HuH-7.5 (cell line): ENCODE measurements at places on chromosomes 16 and 17.

DNA sequence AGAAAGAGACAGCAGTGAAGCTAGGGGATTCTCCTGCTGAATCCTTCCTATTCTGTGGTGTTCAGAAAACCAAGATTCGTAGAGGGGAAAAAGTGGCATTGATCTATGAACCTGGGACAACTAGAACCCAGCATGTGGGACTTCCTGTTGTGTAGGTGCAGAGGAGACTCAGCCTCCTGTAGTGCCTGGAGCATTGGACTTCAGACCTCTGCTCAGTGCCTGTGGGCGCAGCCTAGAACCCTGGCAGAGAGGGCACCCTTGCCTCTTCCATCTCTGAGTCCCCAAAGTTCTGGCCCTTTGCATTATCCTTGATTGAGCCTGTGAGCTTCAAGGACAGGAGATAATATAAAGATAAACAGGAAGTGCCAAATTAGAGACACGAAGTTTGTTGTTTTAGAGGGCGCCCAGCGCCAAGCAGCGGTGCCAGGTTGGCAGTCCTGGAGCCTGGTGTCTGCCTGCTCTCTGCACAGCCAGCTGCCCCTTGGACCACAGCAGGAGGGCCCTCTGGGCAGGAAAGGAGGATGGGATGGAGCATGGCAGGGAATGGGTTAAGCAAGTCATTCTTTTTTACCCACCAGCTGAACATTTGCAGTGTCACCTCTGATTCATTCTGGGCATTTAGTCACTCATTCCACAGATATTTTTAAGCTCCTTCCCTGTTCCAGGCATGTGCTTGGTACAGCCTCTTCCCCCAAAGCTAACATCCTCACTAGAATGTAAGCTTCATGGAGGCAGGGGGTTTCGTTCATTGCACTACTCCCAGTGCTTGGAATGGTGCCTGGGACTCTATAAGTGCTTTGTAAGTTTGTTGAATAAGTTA lies 11.9 kb upstream of the SP6 start:
- no peak for DNase-seq

DNA sequence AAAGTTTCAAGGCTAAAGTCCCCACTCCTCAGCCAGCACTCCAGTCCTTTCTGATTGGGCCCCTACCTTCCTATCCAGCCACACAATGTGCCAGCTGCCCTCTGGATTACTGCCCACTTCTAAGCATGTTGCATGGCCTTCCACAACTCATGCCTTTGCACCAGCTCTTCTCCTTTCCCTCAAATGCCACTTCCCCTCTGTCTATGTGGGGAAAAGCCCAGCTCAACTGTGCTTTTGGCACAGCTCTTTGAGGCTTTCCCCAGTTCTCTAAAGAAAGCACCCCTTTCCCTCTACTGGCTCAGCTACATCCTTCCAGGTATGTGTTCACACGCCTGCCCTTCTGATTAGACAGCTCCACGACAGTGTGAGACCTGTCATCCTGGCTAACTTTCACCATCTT lies 18.5 kb downstream of the GTF3C1 start:
- DNase-seq: no peak

- no peak for DNase-seq
These were observed 61.3 kb downstream of the NKD1 start for GRCh38 chr16:50609471-50609870.

DNA sequence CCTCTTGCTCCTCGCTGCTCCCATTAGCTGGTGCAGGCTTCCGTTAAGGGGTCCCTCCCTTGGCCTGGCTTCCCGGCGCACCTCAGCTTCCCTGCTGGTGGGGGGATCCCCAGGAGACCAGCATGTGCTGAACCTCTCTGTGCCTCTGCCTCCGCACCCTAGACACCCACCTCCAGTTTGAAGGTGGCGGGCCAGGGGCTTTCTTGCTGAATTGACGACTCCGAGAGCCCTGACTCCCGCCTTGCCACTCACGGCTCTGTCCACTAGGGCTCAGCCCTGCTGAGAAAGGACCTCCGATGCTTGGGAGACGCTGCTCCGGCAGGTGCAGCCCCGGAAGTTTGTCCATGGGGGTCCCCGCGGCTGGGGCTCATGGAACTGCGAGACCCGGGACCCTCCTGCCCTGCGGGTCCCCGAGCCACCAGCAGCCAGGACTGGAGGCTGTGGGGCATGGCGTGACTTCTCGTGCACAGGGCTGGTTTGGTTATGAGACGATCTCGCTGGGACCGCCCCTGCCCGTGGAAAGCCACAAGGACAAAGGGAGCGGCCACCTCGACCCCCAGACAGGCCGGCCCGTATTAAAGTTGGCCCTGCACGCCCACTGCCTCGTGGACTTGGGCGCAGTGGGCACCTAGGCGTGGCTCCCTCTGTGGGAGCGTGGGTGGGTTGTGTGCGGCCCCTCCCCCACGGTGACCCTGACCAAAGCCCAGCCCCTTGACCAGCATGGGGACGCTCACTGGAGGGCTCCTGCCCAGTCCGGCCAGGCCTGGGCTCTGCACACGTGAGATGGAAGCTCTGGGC lies 8.1 kb downstream of the CHMP6 start:
- no peak for DNase-seq

DNA sequence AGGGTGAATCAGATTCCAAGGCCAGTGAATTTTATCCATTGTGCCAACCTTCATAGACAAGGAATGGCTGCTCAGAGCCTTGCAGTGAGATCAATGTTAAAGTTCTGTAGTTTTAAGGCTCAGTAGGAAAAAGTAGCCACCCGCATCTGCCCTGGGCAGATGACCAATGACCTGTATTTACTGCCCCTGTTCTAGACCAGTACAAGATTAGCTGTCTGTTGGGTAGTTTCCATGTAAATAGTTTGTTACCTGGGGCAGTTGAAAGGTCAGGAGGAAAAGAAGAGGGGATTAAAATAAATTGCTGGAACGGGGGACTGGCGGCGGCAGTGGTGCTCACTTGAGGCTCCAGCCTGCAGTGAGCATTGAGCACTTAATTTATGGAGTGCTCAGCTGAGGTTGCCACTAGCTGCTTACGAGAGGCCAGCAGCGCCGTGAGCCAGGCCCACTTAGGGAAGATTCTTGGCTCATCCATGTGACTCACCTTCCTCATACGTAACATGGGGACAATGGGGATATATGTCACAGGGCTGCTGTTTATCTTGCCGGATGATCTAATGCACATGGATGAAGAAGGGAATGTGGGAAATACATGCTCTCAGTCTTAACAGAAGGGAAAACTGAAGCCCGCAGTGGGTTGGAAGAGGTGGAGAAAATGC lies 10.7 kb upstream of the NOS2 start:
- DNase-seq: no peak

GRCh38 chr16:80116711-80117110 lies 424.1 kb upstream of the DYNLRB2 start:
- DNase-seq: no peak

GRCh38 chr17:76697702-76698465 lies 12.9 kb downstream of the MXRA7 start:
- DNase-seq: no peak

- DNase-seq: no peak
These were observed 80.1 kb downstream of the PMP22 start for GRCh38 chr17:15184872-15185624.

DNA sequence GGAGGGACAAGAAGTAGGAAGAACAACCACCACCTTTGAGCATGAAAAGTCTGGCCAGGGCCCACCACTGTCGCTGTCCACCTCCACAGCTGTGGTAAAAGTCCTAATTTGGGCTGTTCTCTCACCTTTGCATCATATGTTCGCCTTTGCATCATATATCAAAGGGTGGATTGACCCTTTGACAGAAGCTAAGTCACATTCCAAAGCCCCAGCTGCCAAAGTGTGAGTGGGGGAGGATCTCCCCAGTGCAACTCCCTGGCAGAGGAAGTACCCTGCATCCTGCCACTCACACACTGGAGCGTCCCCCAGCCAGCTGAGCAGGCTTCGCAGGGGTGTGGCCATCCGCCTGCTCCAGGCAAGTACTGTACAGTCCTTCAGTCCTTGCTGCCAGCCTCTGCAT lies 12.7 kb upstream of the SPECC1 start:
- no peak for DNase-seq

- DNase-seq: no peak
These were observed 1.2 kb upstream of the WIPI1 start for GRCh38 chr17:68458260-68459036.

DNA sequence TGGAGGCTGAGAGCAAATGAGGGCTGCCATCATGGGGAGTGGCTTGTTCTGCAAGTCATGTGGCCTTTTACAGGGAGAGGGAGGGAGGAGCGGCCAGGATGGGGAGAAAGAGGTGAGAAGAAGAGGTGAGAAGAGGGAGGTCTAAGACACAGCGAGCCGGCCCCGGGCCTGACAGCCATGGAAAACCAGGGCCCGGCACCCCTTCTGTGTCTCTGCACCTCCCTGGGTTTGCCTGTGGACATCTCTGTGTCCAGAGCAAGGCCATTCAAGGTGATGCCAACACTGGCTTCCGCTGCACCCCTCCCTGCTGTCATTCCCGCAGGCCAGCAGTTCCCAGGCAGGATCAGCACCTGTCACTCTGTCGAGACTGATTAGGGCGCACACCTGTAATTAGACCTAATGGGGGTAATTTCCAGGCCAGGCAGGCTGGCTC lies 75.6 kb downstream of the MGAT5B start:
- no peak for DNase-seq

DNA sequence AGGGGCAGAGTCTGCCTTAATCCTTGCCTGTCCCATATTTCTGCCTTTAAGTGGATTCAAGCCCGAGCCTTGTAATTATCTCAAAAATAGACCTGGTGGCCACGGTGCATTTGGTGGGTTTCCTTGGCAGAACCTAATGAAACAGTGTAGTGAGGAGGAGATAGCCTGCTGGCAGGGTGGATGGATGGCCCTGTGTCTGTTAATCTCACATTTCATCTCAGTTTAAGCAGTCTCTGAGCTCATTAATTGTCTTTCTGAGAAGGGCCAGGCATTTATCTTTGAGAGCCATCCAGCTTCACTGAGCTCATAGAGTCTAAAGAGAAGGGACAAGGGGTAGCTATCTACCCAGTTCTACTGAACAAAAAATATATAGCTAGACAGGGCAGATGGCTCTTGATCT lies 364.0 kb upstream of the EEF2KMT start:
- no peak for DNase-seq

DNA sequence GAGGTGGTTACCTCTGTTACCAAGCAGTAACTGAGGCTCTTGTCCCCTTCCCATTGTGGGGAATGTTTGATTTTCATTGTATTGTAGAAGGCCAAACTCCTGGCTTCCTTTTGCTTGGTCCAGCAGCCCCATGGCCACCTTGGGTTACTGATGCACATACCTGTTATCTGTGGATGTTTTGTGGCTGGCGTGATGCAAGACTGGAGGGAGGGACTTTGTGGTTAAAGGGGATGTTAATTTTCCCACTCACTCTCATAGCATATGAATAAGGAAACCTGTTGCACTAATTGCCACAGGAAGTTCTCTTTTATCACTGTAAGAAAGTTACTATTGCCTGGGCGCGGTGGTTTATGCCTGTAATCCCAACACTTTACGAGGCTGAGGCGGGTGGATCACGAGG lies 168.6 kb upstream of the HS3ST4 start:
- no peak for DNase-seq

DNA sequence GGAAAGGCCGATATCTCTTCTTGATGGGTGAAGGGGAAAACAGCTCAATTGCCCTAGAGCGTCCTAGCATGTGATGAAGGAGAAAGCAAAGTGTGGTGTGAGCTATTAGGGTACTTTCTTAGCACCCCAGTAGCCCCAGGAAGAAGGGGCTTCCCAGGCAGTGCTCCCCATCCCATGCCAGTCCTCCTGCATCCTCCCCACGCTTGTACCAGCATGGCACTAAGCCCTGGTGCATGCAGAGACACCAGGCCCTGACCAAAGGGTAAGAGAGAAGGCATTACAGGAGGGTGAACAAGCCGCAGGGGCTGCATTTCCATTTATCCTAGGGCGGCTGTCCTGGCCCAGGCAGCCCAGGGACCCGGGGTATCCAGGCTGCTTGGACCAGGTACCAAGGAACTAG lies 3.1 kb downstream of the CYB561 start:
- DNase-seq: no peak

- peak; percentile 62 for DNase-seq
These were observed 124.1 kb upstream of the TNRC6C start for GRCh38 chr17:77834170-77835115.

DNA sequence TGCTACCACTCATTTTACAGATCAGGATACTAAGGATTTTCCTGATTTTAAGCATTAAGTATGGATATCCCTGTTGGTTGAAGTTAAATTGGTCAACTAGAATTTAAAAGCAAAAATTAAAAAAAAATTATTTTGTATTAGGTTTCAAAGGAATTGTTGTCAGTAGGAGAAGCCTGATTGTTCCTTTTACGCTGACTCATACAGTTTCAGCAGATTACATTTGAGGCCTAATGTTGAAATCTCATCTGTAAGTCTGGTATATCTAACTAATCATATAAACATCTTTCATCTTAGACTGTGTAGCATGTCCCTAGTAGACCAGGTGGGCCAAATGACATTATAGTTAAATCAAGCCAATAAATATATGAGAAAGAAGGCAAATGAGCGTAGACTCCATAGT lies 83.5 kb downstream of the FTO start:
- DNase-seq: no peak

GRCh38 chr17:12104831-12105230 lies 84.2 kb downstream of the MAP2K4 start:
- no peak for DNase-seq

GRCh38 chr17:7186241-7186640 lies 7.1 kb upstream of the ASGR1 start:
- peak; percentile 46 for DNase-seq

GRCh38 chr17:31738996-31739699 lies 119.9 kb downstream of the COPRS start:
- DNase-seq: no peak

GRCh38 chr17:10421900-10422542 lies at the start of gene MYH8:
Gene MYH8, minus strand, starts transcription at chr17:10421950. Its CDS starts 1,723 bp downstream, at chr17:10420227.
- no peak for DNase-seq
